ENCODE measurements at places on chromosomes 5 and 9.

- no peak overlapping the region for H3K4me3 ChIP-seq
- H3K27me3 ChIP-seq, result no peaks in the 10 kb centered on the region
- H3K4me1 ChIP-seq, result no peaks in the 10 kb centered on the region
- no peak overlapping the region for H3K27ac ChIP-seq
- no peaks in the 10 kb centered on the region for H3K36me3 ChIP-seq
These were observed 58.0 kb downstream of the GDA start for GRCh38 chr9:72207278-72207677.

DNA sequence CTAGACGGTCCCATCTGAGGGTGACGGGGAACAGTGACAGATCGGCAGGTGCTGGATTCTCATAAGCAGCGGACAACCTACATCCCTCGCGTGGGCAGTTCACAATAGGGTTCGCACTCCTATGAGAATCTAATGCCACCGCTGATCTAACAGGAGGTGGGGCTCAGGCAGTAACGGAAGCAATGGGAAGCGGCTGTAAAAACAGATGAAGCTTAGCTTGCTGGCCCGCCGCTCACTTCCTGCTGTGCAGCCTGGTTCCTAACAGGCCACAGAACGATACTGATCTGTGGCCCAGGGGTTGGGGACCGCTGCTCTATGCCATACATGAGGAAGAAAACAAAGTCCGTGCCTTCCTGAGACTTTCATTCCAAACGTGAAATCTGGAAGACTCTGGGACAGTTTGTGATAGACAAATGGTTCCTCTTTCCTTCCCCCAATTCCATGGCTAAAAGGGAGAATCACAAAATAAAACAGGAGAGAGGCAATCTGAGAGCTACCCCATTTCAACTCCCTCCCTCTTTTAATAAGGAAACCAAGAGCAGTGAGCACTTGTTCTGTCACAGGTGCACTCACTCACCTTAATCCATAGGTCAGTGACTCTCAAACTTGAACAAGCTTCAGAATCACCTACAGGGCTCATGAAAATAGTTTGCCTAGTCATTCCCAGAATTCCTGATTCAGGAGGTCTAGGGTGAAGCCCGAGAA is 12.1 kb downstream of the PDCL start:
- H3K4me3 ChIP-seq, result no peak overlapping the region
- no peaks in the 10 kb centered on the region for H3K4me1 ChIP-seq
- no peak for DNase-seq
- no peak overlapping the region for H3K27ac ChIP-seq
- H3K36me3 ChIP-seq, result no peaks in the 10 kb centered on the region
- no peaks in the 10 kb centered on the region for H3K27me3 ChIP-seq

- H3K4me1 ChIP-seq, result no peaks in the 10 kb centered on the region
- peak overlapping the region; percentile 49 for H3K27ac ChIP-seq
- no peak for DNase-seq
- no peaks in the 10 kb centered on the region for H3K36me3 ChIP-seq
These were observed 154.7 kb upstream of the PHYKPL start for GRCh38 chr5:178387061-178387855.

- H3K27me3 ChIP-seq, result no peaks in the 10 kb centered on the region
- H3K4me1 ChIP-seq, result no peaks in the 10 kb centered on the region
- no peak for DNase-seq
- H3K27ac ChIP-seq, result no peak overlapping the region
- H3K4me3 ChIP-seq, result no peak overlapping the region
These were observed 110.6 kb upstream of the FER start for GRCh38 chr5:108637134-108637533.

- no peak overlapping the region for H3K27ac ChIP-seq
- no peak overlapping the region for H3K4me3 ChIP-seq
- no peaks in the 10 kb centered on the region for H3K27me3 ChIP-seq
- H3K4me1 ChIP-seq, result no peaks in the 10 kb centered on the region
- no peaks in the 10 kb centered on the region for H3K36me3 ChIP-seq
- DNase-seq, result no peak
These were observed 45.8 kb downstream of the CDH10 start for GRCh38 chr5:24598956-24599355.

- no peaks in the 10 kb centered on the region for H3K36me3 ChIP-seq
- no peak overlapping the region for H3K27ac ChIP-seq
- no peak for DNase-seq
- H3K4me3 ChIP-seq, result peak overlapping the region; percentile 56
These were observed 146.3 kb downstream of the ERCC6L2 start for GRCh38 chr9:96021551-96022444.

DNA sequence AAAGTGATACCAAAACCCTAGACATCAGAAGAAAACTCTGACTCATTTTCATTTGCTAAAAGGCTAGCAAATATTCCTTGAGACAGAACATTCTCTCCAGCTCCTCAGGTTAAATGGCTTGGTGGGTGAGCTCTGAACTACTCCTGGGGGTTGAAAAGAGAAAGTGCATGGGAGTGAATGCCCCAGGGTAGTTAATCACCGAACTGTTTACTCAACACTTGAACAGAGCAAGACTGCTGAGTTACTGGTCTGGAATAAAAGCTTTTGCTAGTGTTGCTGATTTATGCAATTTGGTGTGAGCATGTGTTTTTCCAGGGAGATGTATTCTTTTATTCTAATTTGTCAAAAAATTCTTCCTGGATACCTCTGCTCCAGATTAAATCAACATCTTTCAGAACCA is 88.3 kb upstream of the PRDM9 start:
- no peak overlapping the region for H3K27ac ChIP-seq
- H3K27me3 ChIP-seq, result no peaks in the 10 kb centered on the region
- no peaks in the 10 kb centered on the region for H3K36me3 ChIP-seq
- DNase-seq, result no peak
- H3K4me1 ChIP-seq, result no peaks in the 10 kb centered on the region

DNA sequence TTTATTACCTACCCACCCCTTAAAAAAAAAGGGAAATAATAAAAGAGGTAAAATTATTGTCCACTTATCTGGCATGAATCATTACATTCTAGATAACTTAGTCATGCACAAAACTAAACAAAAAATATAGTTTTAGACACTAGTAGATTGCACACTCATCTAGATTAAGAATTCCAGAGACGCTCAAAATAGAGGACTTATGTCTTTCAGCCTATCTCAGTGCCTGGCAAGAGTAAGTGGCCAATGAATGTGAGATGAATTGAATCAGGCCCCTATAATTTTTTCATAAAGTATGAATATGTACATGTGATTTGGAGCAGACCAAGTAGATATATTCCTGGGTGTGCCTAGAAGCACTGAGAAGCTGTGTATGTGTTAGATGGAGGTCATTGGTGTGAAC is 2.0 kb upstream of the RXFP3 start:
- no peak overlapping the region for H3K4me3 ChIP-seq
- no peak for DNase-seq
- no peaks in the 10 kb centered on the region for H3K27me3 ChIP-seq
- no peak overlapping the region for H3K27ac ChIP-seq
- H3K4me1 ChIP-seq, result no peaks in the 10 kb centered on the region

- no peak overlapping the region for H3K4me3 ChIP-seq
- H3K36me3 ChIP-seq, result no peaks in the 10 kb centered on the region
- no peak for DNase-seq
- H3K4me1 ChIP-seq, result no peaks in the 10 kb centered on the region
- H3K27me3 ChIP-seq, result no peaks in the 10 kb centered on the region
These were observed 122.8 kb upstream of the DHFR start for GRCh38 chr5:80777347-80778287.

GRCh38 chr9:99262949-99263418 is 40.9 kb downstream of the SEC61B start:
- no peaks in the 10 kb centered on the region for H3K27me3 ChIP-seq
- no peak for DNase-seq
- no peak overlapping the region for H3K4me3 ChIP-seq
- H3K36me3 ChIP-seq, result no peaks in the 10 kb centered on the region
- no peak overlapping the region for H3K27ac ChIP-seq
- H3K4me1 ChIP-seq, result no peaks in the 10 kb centered on the region

GRCh38 chr5:74051076-74051475 is 425.1 kb downstream of the ARHGEF28 start:
- H3K27me3 ChIP-seq, result no peaks in the 10 kb centered on the region
- H3K27ac ChIP-seq, result no peak overlapping the region
- H3K36me3 ChIP-seq, result no peaks in the 10 kb centered on the region
- no peaks in the 10 kb centered on the region for H3K4me1 ChIP-seq

GRCh38 chr9:19162956-19163355 is 35.7 kb upstream of the PLIN2 start:
- no peak for DNase-seq

DNA sequence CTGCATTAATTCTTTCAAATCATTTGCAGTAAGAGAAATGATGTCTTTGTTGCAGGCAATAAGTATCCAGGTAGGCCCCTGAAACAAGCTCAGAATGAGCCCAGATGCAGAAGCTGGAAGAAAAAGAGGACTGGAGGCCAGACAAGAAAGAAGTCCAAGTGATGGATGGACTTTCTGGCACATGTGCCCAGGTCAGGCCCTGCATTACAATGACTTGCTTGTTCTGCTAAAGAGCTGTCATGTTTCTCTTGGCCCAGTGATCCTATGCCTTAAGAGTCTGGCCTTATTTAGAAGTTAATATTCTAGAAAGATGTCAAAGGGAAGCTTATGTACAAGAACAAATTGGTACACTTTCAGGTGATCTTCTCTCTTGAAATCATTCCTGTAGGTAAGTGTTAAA is 64.8 kb downstream of the DPYSL3 start:
- H3K27me3 ChIP-seq, result no peaks in the 10 kb centered on the region
- DNase-seq, result no peak
- H3K4me3 ChIP-seq, result no peak overlapping the region
- no peak overlapping the region for H3K27ac ChIP-seq
- H3K36me3 ChIP-seq, result no peaks in the 10 kb centered on the region

DNA sequence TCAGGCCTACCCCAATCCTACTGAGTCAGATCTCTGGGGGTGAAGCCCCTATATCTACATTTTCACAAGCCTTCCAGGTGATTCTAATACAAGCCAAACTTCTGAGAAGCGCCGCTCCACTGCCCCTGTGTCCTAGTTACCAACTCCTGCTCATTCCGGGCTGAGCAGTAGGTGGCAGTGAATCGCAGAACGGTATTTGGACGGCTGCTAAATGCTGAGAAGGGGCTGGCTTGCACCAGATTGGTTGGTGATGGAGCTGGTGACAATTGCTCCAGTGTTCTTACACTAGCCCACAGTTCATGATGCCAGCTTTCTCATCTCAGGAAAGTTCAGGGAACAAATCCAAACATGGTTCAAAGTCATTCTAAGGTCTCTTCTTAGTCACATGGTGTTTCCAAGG is 31.1 kb upstream of the FGF1 start:
- H3K27me3 ChIP-seq, result no peaks in the 10 kb centered on the region
- H3K36me3 ChIP-seq, result no peaks in the 10 kb centered on the region
- no peak overlapping the region for H3K4me3 ChIP-seq
- H3K27ac ChIP-seq, result no peak overlapping the region
- H3K4me1 ChIP-seq, result peaks cover 23% of the 10 kb centered on the region

GRCh38 chr9:1273859-1274258 is 223.7 kb downstream of the DMRT2 start:
- no peaks in the 10 kb centered on the region for H3K27me3 ChIP-seq
- H3K4me1 ChIP-seq, result peaks cover 10% of the 10 kb centered on the region
- H3K27ac ChIP-seq, result no peak overlapping the region

DNA sequence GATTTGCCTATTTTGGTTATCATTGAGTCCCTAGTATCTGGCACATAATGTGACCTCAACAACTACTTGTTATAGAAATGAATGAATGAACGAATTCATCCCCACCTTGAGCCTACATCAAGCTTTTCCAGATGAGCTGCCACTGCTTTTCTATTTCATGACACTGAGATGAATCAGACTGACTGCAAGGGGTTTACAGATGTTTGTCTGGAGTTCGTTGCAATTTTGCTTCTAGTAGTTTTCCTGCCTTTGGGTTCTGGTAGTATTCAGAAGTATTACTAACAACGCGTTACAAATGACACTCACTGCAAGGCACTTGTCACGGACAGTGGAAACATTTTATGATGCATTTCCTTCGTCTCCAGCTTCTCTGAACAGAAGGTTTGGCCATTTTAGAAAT is 222.3 kb downstream of the CD180 start:
- H3K4me1 ChIP-seq, result no peaks in the 10 kb centered on the region
- no peak for DNase-seq
- H3K36me3 ChIP-seq, result no peaks in the 10 kb centered on the region
- H3K27ac ChIP-seq, result no peak overlapping the region
- H3K4me3 ChIP-seq, result no peak overlapping the region

- H3K36me3 ChIP-seq, result no peaks in the 10 kb centered on the region
- no peak overlapping the region for H3K4me3 ChIP-seq
- no peaks in the 10 kb centered on the region for H3K4me1 ChIP-seq
- no peak overlapping the region for H3K27ac ChIP-seq
These were observed 79.8 kb upstream of the CAST start for GRCh38 chr5:96582343-96582742.

DNA sequence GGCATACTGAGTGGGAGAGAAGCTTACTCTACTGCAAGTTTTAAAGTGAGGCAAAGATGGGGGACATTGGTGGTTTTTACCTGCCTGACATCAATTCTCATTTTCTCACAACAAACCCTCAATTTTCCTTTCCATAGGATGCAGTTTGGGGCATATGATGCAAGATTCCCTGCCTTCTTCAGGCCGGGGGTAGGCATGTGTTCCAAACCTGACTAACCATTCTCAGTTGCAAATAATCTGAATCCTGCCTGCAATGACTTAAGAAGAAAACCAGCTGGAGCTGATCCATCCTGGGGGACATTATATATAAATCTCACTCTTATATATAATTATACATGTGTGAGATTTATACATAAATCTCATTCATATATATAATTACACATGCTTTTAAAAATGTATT is 223.6 kb upstream of the EFNA5 start:
- no peak for DNase-seq
- H3K27ac ChIP-seq, result no peak overlapping the region
- H3K36me3 ChIP-seq, result no peaks in the 10 kb centered on the region
- no peaks in the 10 kb centered on the region for H3K27me3 ChIP-seq
- no peaks in the 10 kb centered on the region for H3K4me1 ChIP-seq

- no peaks in the 10 kb centered on the region for H3K27me3 ChIP-seq
- DNase-seq, result no peak
- no peaks in the 10 kb centered on the region for H3K4me1 ChIP-seq
- no peaks in the 10 kb centered on the region for H3K36me3 ChIP-seq
- H3K4me3 ChIP-seq, result no peak overlapping the region
These were observed 60.2 kb upstream of the PCSK5 start for GRCh38 chr9:75830303-75830702.

DNA sequence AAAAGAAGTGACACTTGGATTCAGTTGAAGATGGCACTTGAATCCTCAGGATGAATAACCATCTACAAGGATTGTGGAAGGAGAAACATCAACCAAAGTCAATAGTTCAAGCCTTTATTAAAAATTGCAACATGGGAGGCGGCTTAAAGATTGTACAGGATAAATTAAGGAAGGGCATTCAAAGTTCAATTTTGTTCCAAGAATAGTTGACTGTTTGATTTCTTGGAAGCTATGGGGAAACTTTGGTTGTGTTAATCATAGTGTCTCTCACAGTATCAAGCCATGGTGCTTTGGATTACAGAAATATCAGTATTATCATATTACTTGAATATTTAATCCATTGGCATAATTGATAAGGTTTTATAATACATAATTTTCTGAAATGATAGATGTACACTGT is 1844.3 kb downstream of the MAT2B start:
- no peak for DNase-seq
- H3K4me1 ChIP-seq, result peaks cover 5% of the 10 kb centered on the region
- H3K27ac ChIP-seq, result no peak overlapping the region
- H3K27me3 ChIP-seq, result no peaks in the 10 kb centered on the region
- H3K36me3 ChIP-seq, result no peaks in the 10 kb centered on the region

Data from Caco-2 (cell line).